T-helper 2 cell treated with Interferon-gamma antibody and Interleukin-4, amounts not matched to agents 5 μg/mL and 100 μg/mL, for 36 hours (primary cell): ENCODE measurements at places on chromosomes 6 and 20.

- DNase-seq, result no peak
These were observed 8.9 kb downstream of the PTPRK start for GRCh38 chr6:128511506-128511905.

- no peak for DNase-seq
These were observed 797.9 kb upstream of the SLC35B3 start for GRCh38 chr6:9233226-9233625.

- no peak for DNase-seq
These were observed 151.2 kb downstream of the ELOVL4 start for GRCh38 chr6:79796197-79796596.

- no peak for DNase-seq
These were observed 111.3 kb downstream of the LY86 start for GRCh38 chr6:6699741-6700367.

GRCh38 chr6:131038597-131039344 lies 24.3 kb downstream of the EPB41L2 start:
- no peak for DNase-seq

DNA sequence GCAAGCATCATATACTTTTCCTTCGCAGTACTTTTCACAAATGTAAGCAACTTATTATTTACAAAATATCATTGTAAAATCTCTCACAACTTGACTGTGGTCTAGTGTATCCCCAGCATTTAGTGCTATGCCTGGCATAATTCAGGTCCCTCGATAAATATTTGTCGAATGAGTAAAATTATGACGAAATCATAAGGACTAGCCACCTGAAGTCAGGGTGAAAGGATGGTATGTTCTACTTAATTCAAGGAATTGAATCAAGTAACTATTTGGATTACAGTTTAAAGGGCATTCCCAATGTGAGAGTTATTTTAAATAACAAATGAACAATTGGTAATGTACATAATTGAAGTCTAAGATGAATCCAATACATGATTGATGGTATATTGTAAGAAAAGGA lies 393.0 kb upstream of the SLC35B3 start:
- DNase-seq, result no peak

DNA sequence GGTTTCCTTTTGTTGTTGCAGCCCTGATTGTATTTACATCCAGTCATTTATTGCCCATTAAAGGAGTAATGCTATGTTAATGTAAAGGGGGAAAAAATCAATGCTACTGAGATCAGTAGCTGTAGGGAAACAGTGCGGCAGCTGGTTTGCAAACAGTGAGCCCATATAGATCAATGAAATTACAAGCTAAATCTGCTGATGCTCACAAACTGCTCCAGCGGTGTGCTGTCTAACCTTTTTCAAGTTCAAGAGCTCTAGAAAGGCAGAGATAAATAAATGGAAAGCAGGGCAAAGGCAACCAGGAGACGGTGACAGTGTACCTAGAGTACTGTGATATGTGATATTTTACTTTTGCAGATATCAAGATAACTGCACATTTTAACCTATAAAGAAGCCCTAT lies 449.0 kb upstream of the MMS22L start:
- DNase-seq, result no peak

DNA sequence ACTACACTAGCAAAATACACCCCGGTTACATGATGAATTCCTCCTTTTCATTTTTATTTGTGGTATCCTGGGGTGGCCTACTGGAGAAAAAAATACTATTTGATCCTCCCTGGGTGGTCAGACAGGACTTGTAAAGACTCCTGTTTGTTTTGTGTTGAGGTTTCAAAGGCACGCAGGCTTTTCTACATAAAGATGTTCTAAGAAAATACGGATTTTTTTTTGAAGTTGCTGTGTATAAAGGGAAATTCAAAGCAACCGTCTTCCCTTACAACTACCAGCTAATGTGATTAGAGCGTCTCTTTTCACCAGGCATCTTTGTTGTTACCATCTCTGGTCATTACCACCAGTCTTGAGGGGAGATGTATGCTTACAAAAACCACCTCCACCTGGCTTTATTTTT lies 187.1 kb downstream of the SOX4 start:
- no peak for DNase-seq

- DNase-seq, result no peak
These were observed 99.7 kb downstream of the TMEM170B start for GRCh38 chr6:11637266-11637665.

- DNase-seq, result no peak
These were observed 67.9 kb downstream of the BANF2 start for GRCh38 chr20:17767624-17768023.
